ENCODE measurements at places on chromosomes 11 and 22. TPM values are rescaled to one million over a fixed set of nuclear protein-coding genes. Genes with fewer than 3 reads are reported as not detected.

Gene RIMBP3C
- 0.13 TPM for total RNA-seq

- DNase-seq = no peak
These were observed 39.7 kb downstream of the APLP2 start for GRCh38 chr11:130109386-130109785.

DNA sequence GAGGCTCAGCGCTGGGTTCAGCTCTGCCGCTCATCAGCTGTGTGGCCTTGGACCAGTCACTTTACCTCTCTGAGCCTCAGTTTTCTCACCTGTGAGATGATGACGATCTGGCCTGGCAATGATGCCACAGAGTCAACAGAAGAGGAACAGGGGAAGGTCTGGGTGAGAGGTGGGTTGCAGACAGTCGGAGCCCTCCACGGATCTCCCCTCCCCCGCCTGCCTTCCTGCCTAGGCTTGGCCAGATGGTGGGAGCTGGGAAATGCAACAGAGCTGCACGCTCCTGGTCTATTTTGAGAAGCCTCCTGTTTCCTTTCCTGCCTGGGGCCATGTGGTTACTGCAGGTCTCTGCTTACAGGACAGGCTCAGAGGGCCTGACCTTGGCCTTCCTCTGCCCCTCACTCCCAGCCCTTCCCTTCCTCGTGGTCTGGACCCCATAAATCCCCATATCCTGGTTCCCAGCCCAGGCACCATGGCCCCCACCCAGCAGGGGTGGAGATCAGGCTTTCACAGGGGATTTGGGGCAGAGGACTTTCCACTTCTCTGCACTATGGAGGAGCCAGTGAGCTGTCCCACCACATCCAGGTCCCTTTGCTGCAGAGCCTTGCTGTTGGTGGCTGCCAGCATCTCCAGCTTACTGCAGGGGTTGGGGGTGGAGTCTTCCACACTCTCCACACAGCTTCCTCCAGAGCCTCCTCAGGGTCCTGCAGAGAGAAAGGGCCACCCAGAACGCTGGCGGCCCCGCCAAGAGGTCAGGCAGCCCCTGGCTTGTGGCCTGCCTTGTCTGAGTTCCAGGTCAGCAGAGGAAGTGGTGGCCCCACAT is 46.9 kb downstream of the C11orf96 start:
- DNase-seq = peak; percentile 78

Gene CARNS1
- 0.13 TPM for total RNA-seq

DNA sequence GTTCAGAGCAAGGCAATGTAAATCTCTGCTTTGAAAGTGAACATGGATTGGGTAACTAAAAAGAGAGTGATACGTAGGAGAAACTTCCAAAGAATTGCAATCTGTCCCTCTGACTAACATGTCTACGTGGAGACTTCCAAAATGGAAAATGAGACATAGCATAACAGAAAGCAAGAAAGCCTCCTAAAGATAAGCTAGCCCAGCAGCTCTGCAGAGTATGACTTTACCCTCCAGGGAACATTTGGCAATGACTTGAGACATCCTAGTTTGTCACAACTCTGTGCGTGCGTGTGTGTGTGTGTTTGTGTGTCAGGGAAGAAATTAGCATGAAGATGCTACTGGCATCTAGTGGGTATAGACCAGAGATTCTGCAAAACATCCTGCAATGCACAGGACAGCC is 817.4 kb downstream of the NTM start:
- DNase-seq = no peak

DNA sequence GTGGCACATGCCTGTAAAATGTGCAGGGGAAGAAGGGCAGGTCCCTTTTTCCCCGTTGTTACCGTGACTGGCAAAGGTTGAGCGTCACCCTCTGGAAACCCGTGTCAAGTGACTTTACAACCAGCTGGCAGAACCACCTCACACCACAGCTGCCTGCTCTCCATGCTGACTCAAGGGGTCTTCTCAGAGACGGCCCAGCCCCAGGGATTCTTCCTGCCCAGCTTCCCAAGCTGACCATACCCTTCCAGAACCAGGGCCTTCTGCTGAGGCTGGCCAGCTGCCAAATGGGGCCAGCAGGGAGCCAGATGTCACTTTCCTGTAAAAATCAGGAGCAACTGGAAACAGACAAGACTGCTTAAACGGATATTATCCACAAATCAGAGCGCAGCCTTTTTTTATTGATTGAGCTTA is 6.3 kb downstream of the PC start:
- DNase-seq = peak; percentile 33

Gene PHRF1
- total RNA-seq = 23.8 TPM

- DNase-seq = no peak
These were observed 24.1 kb upstream of the ASPHD2 start for GRCh38 chr22:26404851-26405421.

Gene SCGB1C1
- total RNA-seq = not detected
